Activated CD4-positive, alpha-beta memory T cell treated with anti-CD3 and anti-CD28 coated beads, Interleukin-2, amount 10 ng/mL, durations not matched to agents 7 days and 5 days (primary cell): ENCODE measurements at places on chromosomes 12 and 14. TPM values are rescaled to one million over a fixed set of nuclear protein-coding genes. Genes with fewer than 3 reads are reported as not detected.

Gene ZFYVE1
- total RNA-seq: 18.4 TPM

Gene HSPB8
- not detected for total RNA-seq

Gene RHOJ
- total RNA-seq: not detected

Gene ASB2
- total RNA-seq: 93.9 TPM

Gene AKAP3
- total RNA-seq: 3.1 TPM

Gene IGF1
- 0.86 TPM for total RNA-seq

Gene HOTAIR
- total RNA-seq: not detected

Gene CCDC196
- total RNA-seq: not detected

Gene TMEM63C
- 1.5 TPM for total RNA-seq

Gene TDRD9
- total RNA-seq: 0.13 TPM

GRCh38 chr12:6360080-6360571 lies 15.2 kb downstream of the SCNN1A start:
- H3K36me3 ChIP-seq: no peaks in the 10 kb centered on the region
- peaks cover 24% of the 10 kb centered on the region for H3K4me1 ChIP-seq
- H3K4me3 ChIP-seq: no peak overlapping the region
- H3K27ac ChIP-seq: no peak overlapping the region

DNA sequence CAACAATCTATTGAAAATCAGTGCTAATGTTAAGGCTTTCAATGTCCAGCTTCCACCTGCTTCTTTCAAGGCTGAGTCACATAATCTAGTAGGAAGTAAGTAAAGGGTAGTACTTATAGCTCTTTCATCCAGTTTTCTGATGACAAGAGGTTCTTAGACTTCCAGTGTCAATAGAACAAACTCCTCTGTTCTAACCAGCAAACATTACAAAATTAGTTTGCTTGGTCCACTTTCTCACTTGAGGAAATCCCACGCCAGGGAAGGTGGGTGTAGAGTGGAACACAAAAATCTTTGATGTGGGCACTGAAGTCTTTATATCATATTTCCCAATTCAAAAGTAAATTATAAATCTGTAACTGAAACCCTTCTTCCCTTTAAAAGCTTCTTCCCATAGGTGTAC lies 2.6 kb downstream of the NPC2 start:
- no peak overlapping the region for H3K4me3 ChIP-seq
- H3K27me3 ChIP-seq: no peaks in the 10 kb centered on the region
- peaks cover 26% of the 10 kb centered on the region for H3K4me1 ChIP-seq
- DNase-seq: no peak
- no peaks in the 10 kb centered on the region for H3K36me3 ChIP-seq

DNA sequence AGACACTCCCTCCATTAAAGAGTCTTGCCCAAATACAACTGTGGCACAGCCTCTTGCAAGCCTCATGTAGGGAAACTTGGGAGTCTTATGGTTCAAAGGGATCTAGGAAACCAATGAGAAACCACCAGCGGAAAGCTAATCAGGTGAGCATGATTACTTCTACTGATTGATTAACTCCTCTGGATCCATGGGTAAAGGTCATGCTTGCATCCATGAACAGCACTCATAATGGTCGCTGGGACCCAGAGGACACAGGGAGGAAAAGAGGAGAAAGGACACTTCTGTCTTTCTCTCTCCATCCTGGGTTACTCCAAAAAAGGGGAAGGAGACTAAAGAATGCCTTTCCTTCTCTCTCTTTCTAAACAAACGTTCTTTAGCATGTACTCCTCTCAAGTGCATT lies 1397.2 kb downstream of the LRFN5 start:
- DNase-seq: no peak
- no peak overlapping the region for H3K27ac ChIP-seq
- H3K4me3 ChIP-seq: no peak overlapping the region

DNA sequence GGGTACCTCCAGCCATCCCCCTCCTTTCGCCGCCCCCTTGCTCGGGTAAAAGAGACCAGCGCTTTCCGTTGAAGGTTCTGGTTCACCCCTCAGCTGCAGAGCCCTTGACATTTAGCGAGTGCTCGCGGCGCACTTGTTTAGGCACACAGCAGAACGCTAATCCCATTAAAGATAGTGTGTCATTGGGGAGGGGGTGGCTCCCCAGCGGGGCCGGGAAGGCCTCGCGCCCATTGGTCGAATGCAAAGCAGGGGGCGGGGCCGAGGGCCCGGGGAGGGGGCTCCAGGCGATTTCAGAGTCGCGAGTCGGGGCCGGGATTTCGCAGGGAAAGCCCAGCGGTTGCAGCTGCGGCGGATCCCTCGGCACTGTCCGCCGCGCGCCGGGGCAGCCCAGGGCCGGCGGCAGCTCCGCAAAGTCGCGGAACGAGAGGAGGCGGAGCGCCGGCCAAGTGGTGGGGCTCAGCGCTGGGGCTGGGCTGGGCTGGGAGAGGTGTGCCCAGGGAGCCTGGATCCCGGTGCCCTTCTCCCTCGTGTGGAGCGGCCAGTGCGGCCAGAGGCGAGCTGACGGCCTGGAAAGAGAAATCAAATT lies 122.9 kb downstream of the TSPAN9 start:
- no peak for DNase-seq
- no peaks in the 10 kb centered on the region for H3K4me1 ChIP-seq
- H3K4me3 ChIP-seq: no peak overlapping the region
- no peak overlapping the region for H3K27ac ChIP-seq
- H3K36me3 ChIP-seq: no peaks in the 10 kb centered on the region

DNA sequence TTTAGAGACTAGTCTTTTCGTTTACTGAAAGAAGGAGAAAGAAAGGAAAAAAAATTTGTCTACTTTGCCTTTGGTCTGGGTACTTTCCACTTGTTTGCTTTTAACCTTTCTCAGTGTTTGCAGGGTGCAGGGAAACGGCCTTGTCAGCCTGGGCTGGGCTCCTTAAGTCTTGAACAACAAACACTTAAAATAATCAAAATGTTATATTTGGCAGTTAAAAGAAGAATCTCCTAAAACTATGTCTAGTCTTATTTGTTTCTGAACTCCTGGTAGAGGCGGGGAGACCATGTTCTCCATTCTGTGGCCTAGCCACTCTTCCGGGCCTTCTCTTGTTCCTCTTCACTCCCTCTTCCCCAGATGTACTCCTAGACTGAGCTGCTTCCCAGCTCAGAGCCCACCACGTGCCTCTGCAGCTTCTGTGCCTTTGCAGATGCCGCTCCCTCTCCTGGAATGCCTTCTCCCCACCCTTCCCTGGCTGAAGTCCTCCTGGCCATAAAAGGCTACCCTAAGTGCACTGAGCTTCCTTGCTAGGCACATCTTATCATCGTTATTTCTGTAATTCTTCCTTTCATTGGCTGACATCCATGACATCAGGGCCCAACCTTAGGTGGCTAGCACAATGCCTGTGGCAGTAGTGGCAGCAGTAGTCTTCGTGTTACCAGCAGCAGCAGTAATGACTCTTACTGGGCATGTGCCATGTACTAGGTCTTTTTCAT lies 432.9 kb downstream of the ZFP36L1 start:
- DNase-seq: no peak
- H3K36me3 ChIP-seq: no peaks in the 10 kb centered on the region
- H3K27me3 ChIP-seq: no peaks in the 10 kb centered on the region

GRCh38 chr12:7114008-7114407 lies 5.0 kb upstream of the C1RL start:
- H3K27ac ChIP-seq: no peak overlapping the region
- no peak overlapping the region for H3K4me3 ChIP-seq
- no peaks in the 10 kb centered on the region for H3K27me3 ChIP-seq
- DNase-seq: no peak

GRCh38 chr12:573232-573631 lies 90.0 kb downstream of the NINJ2 start:
- peaks cover 71% of the 10 kb centered on the region for H3K4me1 ChIP-seq
- DNase-seq: no peak
- no peak overlapping the region for H3K27ac ChIP-seq
- no peak overlapping the region for H3K4me3 ChIP-seq
- no peaks in the 10 kb centered on the region for H3K27me3 ChIP-seq
- H3K36me3 ChIP-seq: peaks cover 15% of the 10 kb centered on the region

DNA sequence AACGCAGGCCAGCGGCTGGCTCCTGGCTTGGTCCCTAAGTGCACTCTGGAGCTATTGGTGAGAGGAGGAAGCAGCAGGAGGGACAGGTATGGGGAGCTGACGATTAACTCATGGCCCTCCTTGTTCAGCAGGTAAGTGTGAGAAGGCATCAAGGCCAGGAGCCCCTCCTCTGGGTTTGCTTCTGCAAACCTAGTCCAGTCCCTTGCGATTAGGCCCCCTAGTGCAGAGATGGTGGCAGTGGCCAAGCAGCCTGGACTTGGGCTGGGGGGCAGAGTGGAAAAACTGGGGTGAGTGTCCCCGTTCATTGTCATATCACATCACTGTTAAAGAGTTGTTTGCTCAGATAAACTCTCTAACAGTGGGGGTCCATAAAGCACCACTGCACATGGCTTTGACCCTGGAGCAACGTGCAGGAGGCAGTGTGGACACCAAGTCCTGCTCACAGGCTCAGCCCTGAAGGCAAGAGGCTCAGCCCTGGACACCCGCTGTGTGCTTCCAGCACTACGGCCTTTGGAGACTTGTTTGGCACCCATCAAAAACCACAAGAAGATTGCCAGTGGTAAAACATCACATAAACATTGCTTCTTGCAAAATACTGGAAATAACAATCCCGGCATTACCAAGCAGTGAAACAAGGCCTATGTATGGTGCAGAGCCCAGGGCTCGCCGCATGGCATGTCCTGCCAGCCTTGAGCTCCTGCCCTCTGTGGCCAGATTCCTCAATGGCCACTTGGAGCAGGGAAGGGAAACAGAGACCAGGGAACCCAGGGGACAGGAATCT lies 184.3 kb upstream of the RTL1 start:
- H3K36me3 ChIP-seq: no peaks in the 10 kb centered on the region
- no peak overlapping the region for H3K4me3 ChIP-seq
- peaks cover 3% of the 10 kb centered on the region for H3K27me3 ChIP-seq
- no peak overlapping the region for H3K27ac ChIP-seq

GRCh38 chr12:52155048-52155868 lies 36.6 kb downstream of the KRT80 start:
- no peaks in the 10 kb centered on the region for H3K27me3 ChIP-seq
- H3K4me3 ChIP-seq: no peak overlapping the region
- peak overlapping the region; percentile 81 for H3K27ac ChIP-seq
- peaks cover 43% of the 10 kb centered on the region for H3K4me1 ChIP-seq
- peak; percentile 72 for DNase-seq
- H3K36me3 ChIP-seq: no peaks in the 10 kb centered on the region

- no peak overlapping the region for H3K4me3 ChIP-seq
- H3K27ac ChIP-seq: no peak overlapping the region
- H3K36me3 ChIP-seq: no peaks in the 10 kb centered on the region
- no peaks in the 10 kb centered on the region for H3K4me1 ChIP-seq
Measured at GRCh38 chr12:3236345-3237187, 159.4 kb downstream of the TSPAN9 start.

GRCh38 chr12:4148418-4149056 lies 125.0 kb upstream of the CCND2 start:
- DNase-seq: peak; percentile 50
- peaks cover 93% of the 10 kb centered on the region for H3K4me1 ChIP-seq

DNA sequence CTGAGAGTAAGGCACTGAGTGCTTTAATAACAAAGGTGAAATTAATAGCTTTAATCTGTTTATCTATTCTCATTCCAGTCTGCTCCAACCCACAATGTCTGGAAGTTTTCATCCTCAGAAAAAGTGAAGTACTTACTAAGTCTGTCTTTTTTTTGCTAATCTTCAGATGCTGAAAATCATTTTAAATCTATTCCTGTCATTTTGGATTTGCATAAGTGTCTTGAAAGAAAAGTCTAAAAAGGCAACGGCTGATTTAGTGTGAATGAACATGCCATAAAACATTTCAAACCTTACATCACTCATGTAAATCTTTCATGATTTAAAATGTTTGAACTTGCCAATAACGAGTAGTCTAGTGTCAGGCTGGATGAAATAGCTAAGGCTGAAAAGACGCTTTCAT lies 685.6 kb downstream of the RPS29 start:
- no peak for DNase-seq
- no peak overlapping the region for H3K27ac ChIP-seq
- H3K27me3 ChIP-seq: no peaks in the 10 kb centered on the region
- no peaks in the 10 kb centered on the region for H3K4me1 ChIP-seq
- H3K4me3 ChIP-seq: no peak overlapping the region

- DNase-seq: no peak
- no peaks in the 10 kb centered on the region for H3K27me3 ChIP-seq
- peaks cover 10% of the 10 kb centered on the region for H3K36me3 ChIP-seq
- peaks cover 18% of the 10 kb centered on the region for H3K4me1 ChIP-seq
- H3K27ac ChIP-seq: no peak overlapping the region
Measured at GRCh38 chr12:109087250-109087649, 6.0 kb downstream of the ALKBH2 start.

DNA sequence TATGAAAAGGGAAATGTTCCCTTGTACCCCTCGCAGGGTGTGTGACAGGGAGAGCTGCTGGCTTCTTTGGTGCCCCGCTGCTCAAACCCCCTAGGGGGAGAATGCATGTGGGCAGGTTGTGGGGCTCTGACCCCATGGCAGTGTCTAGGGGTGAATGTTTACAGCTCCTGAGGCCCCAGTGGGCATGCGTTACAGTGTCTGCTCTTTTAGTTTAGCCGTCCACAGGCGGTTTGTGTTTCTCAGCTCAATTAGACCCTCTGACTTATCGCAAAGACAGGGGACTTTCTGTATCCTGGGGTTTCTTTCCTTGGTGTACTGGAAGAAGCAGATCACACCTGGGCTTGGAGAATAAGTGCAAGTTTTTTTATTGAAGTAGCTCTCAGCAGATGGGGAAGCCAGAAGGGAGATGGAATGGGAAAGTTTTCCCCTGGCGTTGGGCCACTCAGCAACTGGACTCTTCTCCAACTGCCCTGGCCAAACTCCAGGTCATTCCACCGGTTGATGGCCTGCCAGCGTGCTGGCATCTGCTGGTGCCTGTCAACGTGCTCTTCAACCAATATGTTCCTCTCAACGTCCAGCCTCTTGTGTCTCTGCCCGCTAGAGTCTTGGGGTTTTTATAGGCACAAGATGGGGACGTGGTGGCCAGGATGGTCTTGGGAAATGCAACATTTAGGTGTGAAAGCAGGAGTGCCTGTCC lies 720.9 kb downstream of the FSCB start:
- H3K27ac ChIP-seq: no peak overlapping the region
- no peaks in the 10 kb centered on the region for H3K27me3 ChIP-seq
- no peaks in the 10 kb centered on the region for H3K36me3 ChIP-seq
- DNase-seq: no peak
- no peak overlapping the region for H3K4me3 ChIP-seq
- H3K4me1 ChIP-seq: no peaks in the 10 kb centered on the region

DNA sequence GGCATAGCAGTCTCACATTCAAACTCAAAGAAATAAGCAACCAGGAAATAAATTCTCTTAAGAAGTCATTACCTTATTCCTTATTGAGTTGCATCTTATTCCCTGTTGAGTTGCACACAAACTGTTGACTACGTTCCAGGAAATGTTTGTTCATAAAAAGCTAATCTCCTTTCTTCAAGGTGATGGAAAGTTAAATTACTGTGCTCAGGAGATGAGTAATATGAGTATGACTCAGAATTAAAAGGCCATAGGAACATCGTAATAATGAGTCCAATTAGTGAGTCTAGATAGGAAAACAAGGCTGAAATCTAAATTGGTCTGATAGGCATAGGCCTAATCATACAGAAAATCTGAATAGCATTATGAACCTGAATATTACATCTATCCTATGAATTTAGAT lies 203.1 kb downstream of the SLC2A13 start:
- DNase-seq: no peak
- H3K4me1 ChIP-seq: no peaks in the 10 kb centered on the region
- H3K36me3 ChIP-seq: no peaks in the 10 kb centered on the region
- H3K27me3 ChIP-seq: no peaks in the 10 kb centered on the region
- no peak overlapping the region for H3K4me3 ChIP-seq
- no peak overlapping the region for H3K27ac ChIP-seq
